ENCODE measurements at places on chromosomes 5 and 9.

- no peak for DNase-seq
Observed at GRCh38 chr9:86643946-86644674, 289.9 kb upstream of the TUT7 start.

- no peak for DNase-seq
Observed at GRCh38 chr5:149697001-149697400, 33.1 kb upstream of the PPARGC1B start.

- DNase-seq, result no peak
Observed at GRCh38 chr5:174563899-174564298, 160.5 kb upstream of the MSX2 start.

DNA sequence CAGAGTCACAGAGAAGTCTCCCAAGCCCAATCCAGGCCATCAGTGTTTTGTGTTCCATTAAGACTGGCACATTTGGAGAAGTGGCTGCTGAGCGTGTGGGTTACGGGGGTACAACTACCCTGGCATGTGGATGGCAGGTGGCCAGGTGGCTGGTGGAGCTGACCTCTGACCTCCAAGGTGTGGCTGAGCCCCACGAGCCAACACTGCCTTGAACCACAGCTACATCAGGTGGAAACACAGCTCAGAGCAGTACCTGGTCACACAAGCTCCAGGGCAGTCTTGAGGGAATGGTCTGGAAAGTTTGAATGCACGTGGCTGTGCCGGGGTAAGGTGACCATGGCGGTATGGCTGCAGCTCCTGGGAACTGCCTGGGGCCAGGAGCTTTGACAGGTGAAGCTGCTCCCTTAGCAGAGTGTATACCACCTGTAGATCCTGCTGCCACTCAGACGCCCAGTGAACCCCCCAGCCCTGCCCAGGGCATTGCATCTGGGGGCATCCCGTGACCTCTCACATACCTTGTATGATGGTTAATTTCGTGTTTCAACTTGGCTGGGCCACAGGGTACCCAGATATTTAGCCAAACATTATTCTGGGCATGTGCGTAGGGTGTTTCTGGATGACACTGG lies 207.9 kb downstream of the GADD45G start:
- no peak for DNase-seq

GRCh38 chr9:99579964-99580363 lies 241.7 kb upstream of the NR4A3 start:
- no peak for DNase-seq

GRCh38 chr5:151924564-151925301 lies at the start of gene GLRA1:
TSS of gene GLRA1 (minus strand) at chr5:151924851. CDS start at chr5:151924549, 302 bp downstream.
- DNase-seq, result peak; percentile 36

- peak; percentile 8 for DNase-seq
Observed at GRCh38 chr5:176183321-176184074, 54.7 kb upstream of the SIMC1 start.

DNA sequence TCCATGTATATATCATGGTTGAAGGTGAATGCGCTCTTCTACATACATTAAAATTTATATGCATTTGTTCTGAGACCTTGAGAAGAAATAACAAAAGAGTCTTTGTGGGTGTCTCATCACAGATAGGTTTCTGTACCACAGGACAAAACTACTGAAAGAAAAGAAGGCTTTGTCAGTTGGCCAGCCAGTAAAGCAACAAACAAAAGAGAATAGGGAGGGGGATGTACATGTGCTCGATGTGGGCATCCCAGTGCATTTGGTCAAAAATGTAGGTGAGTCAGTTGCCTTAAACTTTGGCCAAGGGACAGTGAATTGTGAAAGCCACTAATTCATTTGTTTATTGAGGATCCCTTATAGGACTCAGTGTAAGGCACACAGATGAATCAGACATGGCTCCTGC lies 13.3 kb downstream of the RBM18 start:
- DNase-seq, result no peak

GRCh38 chr5:173628501-173628900 lies 12.1 kb upstream of the BOD1 start:
- DNase-seq, result no peak

- no peak for DNase-seq
Observed at GRCh38 chr5:107605596-107606125, 65.1 kb downstream of the EFNA5 start.

DNA sequence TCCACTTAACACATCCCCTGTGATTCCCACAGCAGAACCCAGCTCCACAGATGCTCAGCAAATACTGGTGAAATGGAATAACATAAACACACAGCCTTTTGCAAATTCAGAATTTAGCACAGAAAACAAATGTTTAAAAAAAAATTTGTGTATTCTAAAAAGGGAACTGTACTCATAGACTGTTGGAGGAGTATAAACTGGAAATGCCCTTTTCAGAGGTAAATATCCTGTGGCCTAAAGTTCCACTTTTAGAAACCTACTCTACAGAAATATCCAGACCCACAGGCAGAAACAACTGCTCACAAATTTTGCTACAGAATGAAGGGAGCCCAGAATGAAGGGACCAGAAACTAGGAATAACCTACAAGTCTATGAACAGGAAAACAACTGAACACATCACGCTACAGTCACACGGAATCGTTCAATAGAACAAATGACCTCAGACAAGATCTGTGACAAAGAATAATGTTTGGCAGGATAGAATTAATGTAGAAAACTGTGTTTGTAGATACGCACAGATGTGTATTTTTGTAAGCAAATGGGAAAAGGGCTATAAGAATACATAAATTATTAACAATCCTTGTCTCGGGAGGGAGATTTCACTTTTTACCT lies 78.5 kb downstream of the SHB start:
- no peak for DNase-seq

GRCh38 chr5:40490464-40491111 lies 189.1 kb upstream of the PTGER4 start:
- no peak for DNase-seq

- DNase-seq, result no peak
Observed at GRCh38 chr9:95729046-95729445, 146.4 kb upstream of the ERCC6L2 start.

GRCh38 chr5:103498211-103498610 lies 64.4 kb downstream of the NUDT12 start:
- DNase-seq, result no peak

DNA sequence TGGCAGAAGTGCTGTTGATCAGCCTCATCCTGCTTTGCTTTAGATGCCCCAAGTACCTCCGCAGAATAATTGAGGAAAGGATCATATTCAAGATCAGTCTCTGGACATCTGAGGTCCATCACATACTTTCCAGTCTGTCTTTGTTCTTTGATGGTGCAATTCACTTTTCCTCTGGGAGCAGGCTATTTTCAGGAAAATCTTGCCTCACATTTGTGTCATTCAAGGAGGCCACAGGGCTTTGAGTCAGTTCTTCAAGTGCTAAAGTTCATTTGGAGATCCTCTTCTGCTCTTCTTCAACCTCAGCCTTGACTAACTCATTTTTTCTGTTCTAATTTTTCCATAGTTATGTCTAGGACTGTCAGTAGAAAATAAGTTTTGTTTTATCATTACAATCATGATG lies 18.6 kb downstream of the EQTN start:
- no peak for DNase-seq

GRCh38 chr9:114430457-114430856 lies 42.7 kb upstream of the AKNA start:
- DNase-seq, result no peak

DNA sequence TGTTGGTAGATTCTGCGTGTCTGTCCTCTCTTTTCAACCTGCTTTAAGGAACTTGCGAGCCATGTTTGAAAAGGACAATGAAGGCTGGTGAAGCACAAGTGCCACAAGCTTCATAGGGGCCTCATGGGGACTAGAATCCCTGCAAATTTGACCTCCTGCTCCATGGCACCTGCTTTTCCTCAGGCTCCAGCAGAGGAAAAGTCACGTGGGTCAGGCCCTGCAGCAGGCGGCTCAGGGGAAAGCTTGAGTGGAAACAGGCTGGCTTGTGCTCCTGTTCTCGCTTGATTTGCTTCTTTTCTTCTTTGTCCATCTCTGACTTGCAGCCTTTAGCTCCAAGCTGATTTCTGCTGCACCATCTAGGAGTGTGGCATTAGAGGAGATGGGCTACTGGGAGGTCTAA lies 187.6 kb upstream of the MAST4 start:
- DNase-seq, result no peak

DNA sequence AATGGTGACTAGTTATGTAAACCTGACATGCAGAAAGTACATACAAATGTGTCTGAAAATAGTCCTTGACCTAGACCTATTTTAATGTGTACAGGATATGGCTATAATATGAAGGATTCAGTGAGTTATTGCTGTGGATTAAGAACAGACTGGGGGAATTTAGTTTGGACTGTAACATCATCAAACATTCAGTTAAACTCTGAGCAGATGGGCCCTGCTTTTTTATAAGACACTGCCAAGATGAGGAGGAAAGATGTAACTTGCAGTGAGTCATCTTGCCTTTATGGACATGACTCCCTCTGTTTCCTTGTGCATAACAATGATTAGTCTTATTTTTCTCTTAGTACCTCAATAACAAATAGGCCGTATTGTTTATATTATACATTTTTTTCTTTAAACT lies 12.2 kb downstream of the PPP3R2 start:
- no peak for DNase-seq

DNA sequence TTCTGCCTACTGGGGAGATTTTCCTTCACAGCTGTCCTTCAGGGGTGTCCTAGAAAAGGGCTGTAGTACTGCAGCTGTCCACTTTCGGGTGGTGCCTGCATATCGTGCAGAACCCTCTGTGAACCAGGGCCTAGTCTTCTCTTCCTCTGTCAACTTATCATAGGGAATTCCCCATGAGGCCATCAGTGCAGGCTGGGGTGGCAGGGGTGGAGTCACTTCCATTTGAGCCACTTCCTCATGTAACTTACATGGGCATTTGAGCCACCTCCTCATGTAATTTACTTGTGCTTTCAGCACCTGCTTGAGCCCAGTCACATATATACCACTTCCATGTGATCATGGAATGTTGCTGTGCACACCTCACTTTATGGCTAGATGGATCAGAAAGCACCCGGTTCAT lies 742.0 kb upstream of the RGMB start:
- DNase-seq, result no peak

DNA sequence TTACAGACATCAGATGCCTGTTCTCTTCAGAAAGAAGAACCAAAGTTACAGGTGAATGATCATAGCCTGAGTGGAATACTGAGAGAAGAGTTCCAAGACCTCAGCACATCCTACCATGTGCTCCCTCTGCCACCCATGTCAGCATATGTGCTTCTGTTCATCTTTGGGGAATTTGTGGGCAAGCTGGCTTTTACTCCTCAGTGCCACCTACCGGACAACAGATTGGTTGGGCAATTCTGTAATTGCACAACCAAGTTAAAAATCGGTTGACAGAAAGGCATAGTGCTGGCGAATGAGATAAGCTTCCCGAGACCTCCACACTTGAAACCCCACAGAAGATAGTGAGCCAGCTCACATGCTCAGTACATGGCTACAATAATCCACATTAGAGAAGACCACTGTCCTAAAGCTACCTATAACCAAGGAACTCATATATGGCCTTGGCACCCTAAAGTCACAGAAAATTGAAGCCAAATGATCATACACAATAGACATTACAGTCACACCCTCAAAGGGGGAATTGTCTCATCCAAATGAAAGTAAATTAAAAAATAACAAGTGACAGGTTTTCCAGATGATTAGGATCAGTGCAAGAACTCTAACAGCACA lies 1238.0 kb upstream of the NUDT12 start:
- no peak for DNase-seq

GRCh38 chr5:26259081-26259480 lies 779.3 kb downstream of the CDH9 start:
- DNase-seq, result no peak

DNA sequence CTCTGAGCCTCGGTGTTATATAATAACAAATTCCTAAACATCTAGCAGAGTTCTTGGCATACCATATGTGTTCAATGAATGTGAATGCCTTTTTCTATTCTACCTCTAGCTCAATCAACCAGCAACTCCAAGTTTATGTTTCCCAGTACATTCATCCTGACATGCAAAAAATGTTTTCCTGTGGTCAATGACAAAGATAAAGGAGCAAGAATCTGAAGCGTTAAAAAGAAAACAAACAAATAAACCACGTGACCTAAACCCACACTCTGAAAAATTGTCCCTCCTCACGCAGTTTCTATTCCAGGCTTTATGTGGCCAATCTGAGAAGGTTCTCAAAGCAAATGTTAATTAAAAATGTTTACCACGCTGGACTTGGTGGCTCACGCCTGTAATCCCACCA lies 18.0 kb downstream of the KLF4 start:
- no peak for DNase-seq

- DNase-seq, result no peak
Observed at GRCh38 chr9:136618580-136619547, 43.9 kb upstream of the EGFL7 start.

- DNase-seq, result no peak
Observed at GRCh38 chr5:37721447-37721871, 118.4 kb downstream of the GDNF start.

DNA sequence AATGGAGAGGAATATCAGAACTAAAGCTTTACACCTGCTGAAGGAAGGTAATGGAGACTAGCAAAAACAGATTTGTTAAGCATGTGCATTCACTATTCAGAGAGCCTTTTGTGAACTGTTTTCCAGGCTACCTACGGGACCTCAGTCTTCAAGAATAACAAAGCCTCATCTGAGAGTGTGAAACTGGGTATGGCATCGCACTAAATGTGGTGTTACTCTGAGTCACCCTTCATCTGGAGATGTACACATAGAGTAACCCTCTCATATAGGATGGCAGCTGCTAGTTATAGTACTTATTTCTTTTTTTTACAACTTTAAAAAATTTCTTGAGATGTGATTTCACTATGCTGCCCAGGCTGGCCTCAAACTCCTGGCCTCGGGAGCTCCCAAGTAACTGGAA lies 306.8 kb downstream of the ZNF608 start:
- no peak for DNase-seq

DNA sequence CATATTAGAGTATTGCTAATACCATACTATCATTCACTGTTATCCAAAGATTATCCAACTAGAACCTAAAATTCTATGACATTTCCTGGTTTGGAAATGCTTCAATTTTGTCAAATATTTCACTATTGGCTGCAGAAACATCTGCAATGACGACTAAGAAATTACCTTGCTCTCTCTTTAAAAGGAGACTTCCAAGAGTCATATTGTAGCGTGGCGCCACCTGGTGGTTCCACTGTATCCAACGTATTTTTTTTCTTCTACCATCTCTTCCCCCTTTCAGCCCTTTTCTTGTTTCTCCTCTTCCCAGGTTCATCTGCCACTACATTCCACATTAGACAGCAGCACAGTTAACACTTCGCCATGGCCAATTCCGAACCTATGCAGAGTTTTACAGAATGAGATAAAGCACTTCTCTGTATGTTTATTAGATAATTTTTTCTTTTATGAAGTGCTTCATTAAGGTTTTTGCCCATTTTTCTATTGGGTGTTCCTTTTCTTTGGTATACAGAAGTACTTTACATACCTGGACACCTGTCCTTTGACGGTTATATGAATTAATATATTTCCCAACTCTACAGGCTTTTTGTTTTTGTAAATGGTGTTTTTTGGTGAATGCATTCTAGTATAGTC lies 153.5 kb downstream of the CDC42SE2 start:
- DNase-seq, result peak; percentile 44
